Bronchial epithelial cell (primary cell): ENCODE measurements at places on chromosomes 16 and 17. TPM values are rescaled to one million over a fixed set of nuclear protein-coding genes. Genes with fewer than 3 reads are reported as not detected.
A peak's percentile ranks its signal among the peaks of the same experiment; 100 is the strongest.

GRCh38 chr17:40926341-40926740, 11.1 kb downstream of the KRT23 start:
- no peak for DNase-seq

DNA sequence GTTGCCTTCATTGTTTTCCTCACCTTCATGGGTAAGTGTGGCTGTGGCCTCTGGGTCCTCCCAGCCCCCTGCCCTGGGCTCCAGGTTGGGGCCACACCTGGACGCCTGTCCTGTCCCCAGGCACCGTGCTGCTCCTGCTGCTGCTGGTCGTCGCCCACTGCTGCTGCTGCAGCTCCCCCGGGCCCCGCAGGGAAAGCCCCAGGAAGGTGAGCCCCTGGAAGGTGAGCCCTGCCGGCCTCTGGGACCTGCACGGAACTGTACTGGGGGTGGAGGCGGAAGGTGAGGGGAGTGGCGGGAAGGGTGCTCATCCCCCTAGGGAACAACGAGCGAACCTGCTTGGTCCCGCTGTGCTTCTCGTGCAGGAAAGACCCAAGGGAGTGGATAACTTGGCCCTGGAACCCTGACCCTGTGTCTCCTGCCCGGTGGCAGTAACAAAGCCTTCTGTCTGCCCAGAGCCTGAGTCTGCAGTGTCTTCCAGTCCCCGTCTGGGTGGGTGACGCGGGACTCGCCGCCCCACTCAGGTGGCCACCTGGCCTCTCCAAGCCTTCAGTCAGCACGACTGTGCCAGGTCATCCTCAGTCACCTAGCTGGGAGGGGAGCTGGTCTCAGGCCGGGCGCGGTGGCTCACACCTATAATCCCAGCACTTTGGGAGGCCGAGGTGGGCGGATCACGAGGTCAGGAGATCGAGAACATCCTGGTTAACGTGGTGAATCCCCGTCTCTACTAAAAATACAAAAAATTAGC, 831 bp downstream of the SMIM22 start:
- no peak for DNase-seq

DNA sequence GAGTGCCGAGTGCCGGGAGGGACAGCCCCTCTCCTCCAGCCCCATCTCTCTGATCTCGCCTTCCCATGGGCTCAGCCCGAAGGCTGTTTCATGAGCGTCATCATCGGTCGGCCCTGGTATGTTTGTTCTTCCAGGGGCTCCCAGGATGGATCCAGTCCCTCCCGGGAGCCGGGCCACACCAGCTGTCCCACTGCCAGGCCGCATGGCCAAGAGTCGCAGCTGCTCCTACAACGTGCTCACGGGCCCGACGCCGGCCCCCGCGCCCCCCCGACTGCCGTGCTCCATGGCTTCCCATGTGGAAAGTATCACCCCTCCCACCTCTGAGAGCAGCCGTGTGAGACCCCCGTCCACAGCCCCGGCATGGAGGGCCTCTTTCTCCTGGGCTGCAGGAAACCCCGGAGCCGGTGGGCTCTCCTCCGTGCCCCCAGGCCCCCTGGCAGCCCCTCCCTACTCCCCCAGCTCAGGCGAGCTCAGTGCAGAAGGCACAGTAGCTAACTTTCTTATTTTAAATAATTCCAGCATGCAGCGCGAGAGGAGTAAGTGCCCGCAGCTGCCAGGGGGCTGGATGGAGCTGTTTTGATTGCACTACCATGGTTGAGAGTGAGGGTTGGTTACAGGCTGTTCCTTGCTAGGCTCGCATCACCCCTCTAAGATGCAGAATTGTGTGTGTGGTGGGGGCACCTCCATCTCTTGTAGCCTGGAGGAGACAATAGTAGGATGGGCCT, 26.6 kb upstream of the GSE1 start:
- no peak for DNase-seq

Gene TNFRSF17
- not detected in 2 replicates for total RNA-seq

- peak; percentile 50 for DNase-seq
Observed at GRCh38 chr17:13362341-13363122, 239.2 kb downstream of the HS3ST3A1 start.

- DNase-seq = peak; percentile 11
Observed at GRCh38 chr16:19108409-19109287, 5.1 kb upstream of the ITPRIPL2 start.

DNA sequence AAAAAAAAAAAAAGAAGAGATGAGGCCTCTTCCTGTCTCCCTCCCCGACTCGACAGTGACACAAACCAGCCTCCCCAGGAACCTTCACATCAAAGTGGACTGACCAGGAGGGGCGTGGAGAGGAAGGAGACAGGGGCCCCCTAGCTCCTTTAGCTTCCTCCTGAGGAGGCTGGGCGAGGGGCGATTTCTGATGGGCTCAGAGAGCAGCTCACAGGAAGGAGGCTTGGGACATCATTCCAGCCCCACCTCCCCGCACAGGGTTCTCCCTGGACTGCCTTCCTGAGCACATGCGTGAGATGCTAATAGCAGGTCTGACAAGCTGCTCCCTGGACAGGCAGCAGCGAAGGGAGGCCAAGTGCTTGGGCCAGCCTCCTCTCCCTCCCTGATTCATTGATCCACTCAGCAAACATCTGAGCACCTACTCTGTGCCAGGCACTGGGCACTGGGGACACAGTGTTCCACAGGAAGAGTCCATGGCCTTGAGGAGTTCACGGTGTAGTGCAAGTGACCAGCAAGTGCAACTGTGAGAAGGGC, 14.4 kb upstream of the DOK4 start:
- DNase-seq = no peak

GRCh38 chr16:50505115-50505514, 43.1 kb upstream of the NKD1 start:
- no peak for DNase-seq

Gene MRPL38
- 27.4 and 31.7 TPM in 2 replicates for total RNA-seq

Gene MARCHF10
- total RNA-seq = not detected in 2 replicates

Gene LDHD
- 0.53 and 1.9 TPM in 2 replicates for total RNA-seq

GRCh38 chr16:19830902-19831560, 53.6 kb downstream of the GPRC5B start:
- DNase-seq = no peak

GRCh38 chr17:51427856-51428255, 167.5 kb downstream of the UTP18 start:
- DNase-seq = no peak

Gene EVPL
- 27.1 and 93.3 TPM in 2 replicates for total RNA-seq

- DNase-seq = no peak
Observed at GRCh38 chr17:79840269-79840988, 1.2 kb upstream of the CBX4 start.

Gene TLCD3A
- 24.3 and 47.7 TPM in 2 replicates for total RNA-seq

Gene CDH5
- not detected in 2 replicates for total RNA-seq

DNA sequence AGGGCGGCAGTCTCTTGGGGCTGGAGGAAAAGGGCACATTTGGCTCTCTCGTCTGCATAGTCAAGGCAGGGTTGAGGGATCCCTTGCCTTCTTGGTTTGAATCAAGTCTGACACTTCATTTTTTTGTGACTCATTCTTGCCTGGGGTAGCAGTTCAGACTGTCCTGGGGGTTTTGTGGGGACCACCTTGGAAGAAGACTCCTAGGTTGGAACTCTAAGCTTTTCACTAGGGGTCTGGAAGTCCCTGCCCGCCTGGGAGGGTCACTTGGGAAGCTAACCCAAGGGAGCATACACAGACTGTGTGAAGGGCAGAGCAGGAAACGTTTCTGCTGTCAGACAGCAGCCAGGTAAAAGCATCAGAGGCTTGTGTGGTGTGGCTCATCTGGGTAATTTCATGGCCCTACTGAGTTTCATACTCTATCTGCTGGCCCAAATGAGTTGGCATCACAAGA, 11.3 kb downstream of the YPEL2 start:
- no peak for DNase-seq

DNA sequence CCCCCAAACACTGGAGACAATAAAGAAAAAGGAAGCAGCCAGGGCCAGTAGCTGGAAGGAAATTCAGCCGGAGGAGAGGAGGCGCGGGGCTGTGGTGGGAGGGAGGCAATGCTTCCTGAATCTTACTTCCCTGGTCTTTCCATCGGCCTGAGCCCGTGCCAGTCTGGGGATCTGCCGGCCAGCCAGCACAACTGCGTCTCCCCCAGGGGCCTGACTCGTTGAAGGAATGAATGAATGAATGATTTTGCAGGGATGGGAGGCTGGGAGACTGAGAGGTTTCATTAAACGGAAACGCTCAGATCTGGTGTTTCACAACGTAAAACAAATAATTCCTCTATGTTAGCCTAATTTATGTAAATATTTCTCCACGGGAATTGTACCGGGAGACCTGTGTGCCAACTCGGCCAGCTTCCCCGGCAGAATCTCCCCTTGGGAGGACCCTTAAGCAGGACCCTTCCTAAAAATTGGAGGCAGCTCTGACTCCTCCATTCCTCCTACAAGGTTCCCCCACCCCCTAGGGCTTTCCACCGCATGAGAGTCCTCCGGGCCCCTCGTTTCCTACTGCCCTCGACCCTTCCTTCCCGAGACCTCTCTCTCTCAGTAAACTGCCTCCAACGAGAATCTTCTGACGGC, 1.3 kb upstream of the BAIAP2 start:
- no peak for DNase-seq

Gene OR3A3
- not detected in 2 replicates for total RNA-seq

Gene MSLN
- 2.6 and 4.5 TPM in 2 replicates for total RNA-seq

DNA sequence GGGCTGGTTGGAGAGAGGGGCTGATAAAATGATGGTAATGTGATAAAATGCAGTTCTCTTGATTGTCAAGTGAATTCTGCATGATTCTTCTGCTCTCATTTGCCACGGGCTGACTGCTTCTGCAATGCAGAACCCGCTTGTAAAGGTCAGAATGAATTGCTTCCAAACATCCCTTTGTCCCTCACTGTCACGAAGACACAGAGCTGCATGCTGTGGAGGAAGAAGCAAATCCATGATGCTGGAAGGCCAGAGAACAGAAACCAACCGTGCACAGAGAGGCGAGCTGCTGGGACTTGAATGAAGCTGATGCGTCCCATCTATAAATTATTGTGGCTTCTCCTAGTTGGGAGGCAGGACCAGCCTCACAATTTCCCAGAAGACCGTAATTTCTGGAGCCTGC, 171.6 kb downstream of the PRKCB start:
- DNase-seq = no peak

DNA sequence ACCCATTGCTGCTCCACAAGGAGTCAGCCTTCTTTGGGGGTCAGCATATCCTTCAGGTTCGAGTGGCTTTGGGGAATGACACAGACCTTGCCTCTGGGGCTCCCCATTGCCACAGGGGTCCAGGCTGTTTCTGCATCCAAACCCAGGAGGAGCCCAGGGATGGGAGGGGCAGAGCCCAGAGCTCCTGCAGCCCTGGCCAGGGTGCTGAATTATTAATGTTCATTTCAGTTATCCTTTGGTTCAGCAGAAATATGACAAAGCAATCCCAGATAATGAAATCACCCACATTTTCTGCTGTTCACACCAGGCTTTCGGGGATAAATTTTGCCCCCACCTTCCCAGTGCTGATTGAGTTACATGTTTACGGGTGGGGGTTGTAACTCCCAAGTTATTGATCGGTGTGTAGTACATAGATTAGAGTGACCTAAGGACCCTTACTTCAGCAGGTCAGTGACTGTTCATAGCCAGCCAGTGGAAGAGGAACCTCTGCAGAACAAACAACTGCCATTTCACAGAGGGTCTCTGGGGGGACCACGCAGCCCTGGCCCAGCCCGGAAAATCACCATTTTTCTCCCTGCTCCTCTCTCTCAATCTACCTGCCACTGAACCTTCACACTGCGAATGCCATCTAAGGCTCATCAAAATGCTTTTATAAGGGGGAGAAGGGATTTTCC, 240.3 kb upstream of the N4BP1 start:
- no peak for DNase-seq

- DNase-seq = no peak
Observed at GRCh38 chr16:82832821-82833220, 206.1 kb downstream of the CDH13 start.

GRCh38 chr17:9424071-9424640, 151.5 kb downstream of the STX8 start:
- DNase-seq = no peak

DNA sequence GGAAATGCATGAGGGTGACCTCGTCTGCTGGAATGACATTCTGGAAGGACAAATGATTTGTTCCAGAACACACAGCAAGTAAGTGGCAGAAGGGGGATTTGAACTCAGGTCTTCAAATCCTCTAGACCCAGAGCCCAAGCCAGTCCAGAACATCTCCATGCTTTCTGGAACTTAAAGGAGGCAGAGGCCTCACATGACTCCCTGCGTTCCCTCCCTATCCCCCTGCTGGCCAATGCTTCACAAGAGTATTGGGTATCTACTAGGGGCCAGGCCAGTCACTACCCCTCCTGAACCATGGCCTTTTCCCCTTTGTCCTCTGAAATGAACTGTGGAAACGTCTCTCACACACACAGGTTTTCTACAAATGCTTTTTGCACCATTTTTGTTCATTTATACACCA, 7.6 kb upstream of the BEAN1 start:
- no peak for DNase-seq

Gene LRRC46
- not detected in 2 replicates for total RNA-seq

Gene KRTAP16-1
- not detected in 2 replicates for total RNA-seq

Gene CSH1
- total RNA-seq = not detected in 2 replicates

Gene OTOP2
- under 0.01 TPM in 1 of 2 replicates, not detected in the other for total RNA-seq

GRCh38 chr16:10929853-10930754, 12.2 kb downstream of the DEXI start:
- DNase-seq = no peak

GRCh38 chr17:8405499-8406016, 7.9 kb upstream of the RNF222 start:
- no peak for DNase-seq

DNA sequence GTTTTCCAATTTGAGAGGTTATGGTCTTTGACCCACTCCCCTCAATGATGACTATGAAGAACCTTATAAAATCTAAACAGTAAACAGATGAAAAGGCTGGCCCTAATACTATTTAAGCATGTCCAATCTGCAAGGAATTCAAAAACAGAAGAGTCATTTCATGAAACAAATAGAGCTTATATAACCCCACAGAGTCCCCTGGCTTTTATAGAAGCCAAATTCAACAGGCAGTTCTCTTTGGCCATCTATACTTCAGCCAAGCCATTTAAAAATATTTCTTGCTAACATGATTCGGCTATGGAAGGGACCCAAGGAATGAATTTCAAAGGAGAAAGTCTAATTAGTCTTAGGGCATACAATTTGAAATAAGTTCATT, 43.4 kb downstream of the SPOP start:
- no peak for DNase-seq
